RPMI7951 (cell line): ENCODE measurements at places on chromosomes 3 and 15. TPM values are rescaled to one million over a fixed set of nuclear protein-coding genes. Genes with fewer than 3 reads are reported as not detected.

COL7A1 gene
- total RNA-seq, result 110 and 141 TPM in 2 replicates

ANKRD63 gene
- not detected in 2 replicates for total RNA-seq

CHRFAM7A gene
- total RNA-seq, result not detected in 2 replicates

NR2F2 gene
- 13.2 and 18.7 TPM in 2 replicates for total RNA-seq

CPEB1 gene
- total RNA-seq, result 6.1 and 12.1 TPM in 2 replicates

DNASE1L3 gene
- total RNA-seq, result not detected in 2 replicates

OCA2 gene
- not detected in 2 replicates for total RNA-seq
